ENCODE measurements at places on chromosomes 12 and 14.

- DNase-seq: no peak
Observed at GRCh38 chr14:84084056-84084630, 1445.8 kb upstream of the FLRT2 start.

DNA sequence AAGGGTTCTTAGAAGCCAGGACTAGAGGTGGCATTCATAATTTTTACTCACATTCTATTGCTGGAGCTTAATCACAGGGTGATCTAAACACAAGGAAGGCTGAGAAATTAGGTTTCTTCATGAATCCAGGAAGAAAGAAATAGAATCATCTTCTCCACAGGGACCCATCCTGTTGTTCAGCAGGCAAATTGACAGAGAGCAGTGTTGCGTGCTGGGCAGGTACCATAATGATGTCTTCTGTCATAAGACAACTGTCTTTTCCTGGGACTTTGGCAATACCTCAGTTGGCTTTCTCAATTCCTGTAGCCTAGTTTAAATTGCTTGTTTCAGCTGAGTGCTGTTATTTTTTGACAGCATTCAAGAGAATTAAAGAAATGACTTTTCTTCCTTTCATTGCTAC is 468.0 kb upstream of the SYT1 start:
- DNase-seq: no peak

DNA sequence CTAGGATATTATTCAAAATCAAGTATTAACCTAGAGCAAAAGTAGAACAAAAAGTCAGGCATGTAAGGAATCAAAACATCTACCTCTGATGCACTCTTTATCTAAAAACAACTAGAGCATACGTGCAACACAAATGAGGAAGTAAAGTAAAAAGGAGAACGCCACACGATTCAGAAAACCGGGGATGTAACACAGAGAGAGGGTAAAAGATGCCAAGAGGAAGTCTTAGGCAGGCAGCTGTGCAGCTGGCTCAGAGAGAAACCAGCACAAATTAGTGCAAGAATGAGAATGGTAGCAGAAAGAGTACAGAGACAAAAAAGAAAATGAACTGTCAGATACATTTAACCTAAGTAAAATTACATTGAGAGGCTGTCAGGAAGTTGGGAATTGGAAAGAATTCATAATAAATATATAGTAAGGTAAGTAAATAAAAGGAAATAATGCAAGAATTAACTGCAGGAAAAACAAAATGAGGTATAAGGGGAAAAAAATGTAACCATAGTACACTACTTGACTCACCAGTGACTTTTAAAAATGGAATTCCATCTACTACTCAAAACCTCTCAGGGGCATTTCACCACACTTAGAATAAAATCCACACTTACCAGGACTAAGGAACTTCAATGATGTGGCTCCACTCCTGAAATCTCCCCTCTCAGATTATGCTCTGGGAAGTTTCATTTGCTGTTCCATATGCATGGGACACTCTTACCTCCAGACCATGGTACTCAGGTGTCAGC is 17.1 kb downstream of the BCAT1 start:
- DNase-seq: no peak

- no peak for DNase-seq
Observed at GRCh38 chr14:106141242-106142220, 615.1 kb downstream of the TMEM121 start.

Measured in GM18507 (cell line).